ENCODE measurements at places on chromosomes 4 and X. TPM values are rescaled to one million over a fixed set of nuclear protein-coding genes. Genes with fewer than 3 reads are reported as not detected.

Gene FAM47E
- total RNA-seq: not detected

DNA sequence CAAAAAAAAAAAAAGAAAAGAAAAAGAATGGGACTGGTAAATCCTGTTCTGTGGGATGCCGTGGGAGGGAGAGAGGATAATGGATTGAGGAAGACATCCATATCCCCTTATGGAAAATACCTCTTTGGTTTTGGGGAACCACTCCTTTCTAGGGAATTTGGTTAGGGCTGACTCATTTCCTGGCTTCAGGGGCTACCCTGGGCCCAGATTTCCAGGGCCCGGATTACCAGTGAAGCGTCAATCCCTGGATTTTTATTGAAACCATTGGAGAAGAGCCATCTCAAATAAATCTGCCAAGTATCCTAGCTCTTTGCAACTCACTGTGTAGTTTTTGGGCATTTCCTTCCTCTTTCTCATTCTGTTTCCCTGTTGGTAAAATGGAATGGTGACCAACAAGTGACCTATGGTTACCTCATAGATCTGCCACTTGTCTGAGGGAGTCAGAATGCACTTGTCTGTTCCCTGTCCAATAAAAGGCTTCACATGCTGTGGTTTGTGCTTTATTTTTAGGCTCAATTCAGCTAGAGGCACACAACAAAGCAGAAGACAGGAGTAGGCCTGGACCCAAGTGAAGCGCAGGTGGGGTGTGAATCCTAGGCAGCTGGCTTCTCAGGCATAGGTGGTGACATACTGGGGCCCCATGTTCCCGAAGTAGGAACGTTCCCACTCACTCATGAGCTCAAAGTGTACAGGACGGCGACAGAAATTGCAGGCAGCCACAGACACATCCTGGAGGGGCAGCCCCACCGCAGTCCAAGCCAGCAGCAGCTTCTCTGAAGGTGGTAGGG is 8.6 kb downstream of the APEX2 start:
- DNase-seq: no peak

DNA sequence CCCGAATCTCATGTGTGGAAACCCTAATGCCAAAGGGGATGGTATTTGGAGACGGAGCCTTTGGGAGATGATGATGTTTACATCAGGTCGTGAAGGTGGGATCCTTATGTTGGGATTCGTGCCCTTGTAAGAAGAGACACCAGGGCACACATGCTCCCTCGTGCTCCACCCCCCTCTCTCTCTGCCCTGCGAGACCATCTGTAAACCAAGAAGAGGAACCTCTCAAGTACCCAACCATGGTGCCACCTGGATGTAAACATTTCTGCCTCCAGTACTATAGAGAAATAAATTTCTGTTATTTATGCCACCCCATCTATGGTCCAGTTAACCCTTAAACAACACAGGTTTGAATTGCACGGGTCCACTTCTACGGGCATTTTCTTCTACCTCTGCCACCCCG is 179.4 kb downstream of the DHRSX start:
- DNase-seq: no peak

DNA sequence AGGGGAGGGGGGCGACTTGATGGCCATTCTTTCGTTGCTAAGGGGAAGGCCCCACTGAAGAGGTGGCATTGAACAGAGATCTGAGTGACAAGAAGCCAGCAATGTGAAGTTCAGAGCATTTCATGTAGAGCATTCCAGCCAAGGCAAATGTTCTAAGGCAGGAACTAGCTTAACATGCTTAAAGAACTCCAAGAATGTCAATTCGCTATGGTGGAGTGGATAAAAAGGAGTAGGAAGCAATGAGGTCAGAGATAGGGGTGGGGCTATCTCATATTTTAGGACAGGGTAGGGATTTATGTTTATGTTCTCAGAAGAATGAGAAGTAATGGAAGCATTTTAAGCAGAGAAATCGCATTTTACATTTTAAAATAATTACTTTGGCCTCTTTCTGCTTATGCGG is 130.9 kb downstream of the TTC29 start:
- no peak for DNase-seq

Data from glomerular endothelial cell (primary cell).